Activated CD8-positive, alpha-beta memory T cell treated with anti-CD3 and anti-CD28 coated beads, Interleukin-2, amount 10 ng/mL, durations not matched to agents 7 days and 5 days (primary cell): ENCODE measurements at places on chromosomes 1 and 21. TPM values are rescaled to one million over a fixed set of nuclear protein-coding genes. Genes with fewer than 3 reads are reported as not detected.

The CSF3R gene
- not detected for total RNA-seq

DNA sequence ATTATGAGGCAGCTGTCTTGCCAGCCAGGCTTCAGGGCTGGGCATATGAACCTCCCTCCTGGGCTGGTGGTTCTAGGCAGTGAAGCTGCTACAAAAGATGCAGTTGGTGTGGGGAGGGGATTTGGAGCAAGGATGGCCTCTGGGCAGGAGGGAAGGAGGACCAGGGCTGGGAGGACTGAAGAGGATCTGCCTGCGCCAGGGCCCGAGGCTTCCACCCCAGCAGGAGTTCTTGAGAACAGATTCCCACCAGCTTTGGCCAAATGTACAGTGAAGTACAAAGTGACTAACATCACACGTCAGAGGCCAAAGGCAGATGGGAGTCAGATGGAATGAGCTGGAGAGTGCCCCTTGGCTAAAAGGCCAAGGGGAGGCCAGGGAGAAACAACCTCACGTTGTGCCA, 62.4 kb downstream of the DDX20 start:
- DNase-seq = no peak
- H3K27me3 ChIP-seq = peaks cover 9% of the 10 kb centered on the region
- no peak overlapping the region for H3K27ac ChIP-seq
- H3K36me3 ChIP-seq = no peaks in the 10 kb centered on the region

DNA sequence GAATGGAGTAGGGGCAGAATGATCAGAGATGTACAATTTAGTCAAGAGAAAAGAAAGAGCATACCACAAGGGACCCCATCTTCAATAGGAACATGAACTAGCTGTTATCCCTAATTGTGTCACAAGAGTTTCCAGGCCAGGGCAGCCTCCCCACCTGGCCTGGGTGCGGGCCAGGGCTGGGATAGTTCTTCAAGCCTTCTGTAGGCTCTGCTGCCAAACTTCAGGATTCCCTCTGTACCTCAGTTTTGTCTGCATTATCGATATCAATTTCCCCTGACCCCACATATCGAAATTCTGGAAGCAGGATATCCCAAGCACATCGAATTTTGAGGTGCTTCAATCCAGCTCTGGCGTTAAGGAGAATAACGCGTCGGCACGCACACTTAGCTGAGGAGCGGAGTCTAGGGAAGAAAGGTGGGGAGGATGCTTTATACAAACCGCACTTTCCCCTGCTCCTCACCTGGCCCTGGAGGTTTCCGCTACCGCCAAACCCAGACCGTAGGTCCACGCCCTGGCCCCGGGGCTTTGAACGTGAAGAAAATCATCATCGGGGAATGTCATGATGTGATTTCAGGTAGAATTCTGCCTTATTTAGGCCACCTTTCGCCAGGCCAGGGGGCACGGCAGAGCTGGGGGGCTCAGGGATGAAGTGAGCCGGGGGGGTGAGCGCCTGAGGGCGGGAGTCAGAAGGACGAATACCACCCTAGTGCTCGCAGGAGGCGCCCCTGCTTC, 7.4 kb downstream of the HLX start:
- no peaks in the 10 kb centered on the region for H3K36me3 ChIP-seq
- H3K27ac ChIP-seq = no peak overlapping the region
- DNase-seq = no peak
- peaks cover 67% of the 10 kb centered on the region for H3K27me3 ChIP-seq

GRCh38 chr21:29114765-29115500, 15.5 kb upstream of the MAP3K7CL start:
- no peak overlapping the region for H3K27ac ChIP-seq
- peaks cover 2% of the 10 kb centered on the region for H3K36me3 ChIP-seq
- H3K4me3 ChIP-seq = no peak overlapping the region
- no peak for DNase-seq

DNA sequence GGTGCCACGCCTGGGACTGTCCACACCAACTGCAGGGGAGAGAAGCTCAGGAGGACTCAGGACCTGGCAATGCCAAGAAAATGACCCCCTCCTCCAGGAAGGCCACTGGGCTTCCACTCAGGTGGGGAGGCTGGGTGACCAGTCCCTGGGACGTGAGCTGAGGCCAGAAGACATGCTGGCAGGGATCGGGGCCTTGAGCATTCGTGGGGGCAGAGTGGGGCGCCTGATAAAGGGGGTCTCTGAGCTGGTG, 15.3 kb upstream of the COL6A2 start:
- H3K4me1 ChIP-seq = no peaks in the 10 kb centered on the region
- no peak for DNase-seq
- peaks cover 3% of the 10 kb centered on the region for H3K27me3 ChIP-seq

DNA sequence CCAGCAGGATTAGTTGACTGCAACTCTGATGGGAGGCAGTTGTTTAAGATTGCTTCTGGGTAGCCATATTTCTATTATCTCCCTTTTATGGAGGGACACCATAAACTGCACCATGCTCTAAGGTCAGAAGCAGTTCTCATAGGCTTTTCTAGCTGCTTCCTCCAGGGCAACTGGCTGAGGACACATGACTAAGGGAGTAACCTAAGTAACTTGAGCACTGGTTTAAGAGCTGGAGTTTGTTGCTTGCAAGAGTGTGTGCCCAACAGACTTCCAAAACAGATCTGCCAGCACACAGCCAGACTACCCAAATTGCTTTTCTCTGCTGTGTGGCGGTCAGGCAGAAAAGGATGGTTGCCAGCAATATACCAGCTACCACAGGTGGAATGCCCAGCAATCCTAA, 111.2 kb upstream of the LHX8 start:
- H3K4me3 ChIP-seq = no peak overlapping the region
- DNase-seq = no peak
- H3K27me3 ChIP-seq = no peaks in the 10 kb centered on the region

GRCh38 chr1:55329091-55329490, 113.9 kb upstream of the USP24 start:
- peaks cover 20% of the 10 kb centered on the region for H3K27me3 ChIP-seq
- no peak for DNase-seq
- H3K36me3 ChIP-seq = no peaks in the 10 kb centered on the region
- H3K27ac ChIP-seq = no peak overlapping the region
- H3K4me1 ChIP-seq = peaks cover 2% of the 10 kb centered on the region

GRCh38 chr1:150109586-150109985, 40.1 kb upstream of the PLEKHO1 start:
- H3K27ac ChIP-seq = peak overlapping the region; percentile 93
- H3K4me1 ChIP-seq = peaks cover 63% of the 10 kb centered on the region
- no peaks in the 10 kb centered on the region for H3K27me3 ChIP-seq
- no peak for DNase-seq

GRCh38 chr1:54273795-54274163, 73.8 kb downstream of the MRPL37 start:
- no peak overlapping the region for H3K27ac ChIP-seq
- no peak overlapping the region for H3K4me3 ChIP-seq
- peaks cover 9% of the 10 kb centered on the region for H3K36me3 ChIP-seq

DNA sequence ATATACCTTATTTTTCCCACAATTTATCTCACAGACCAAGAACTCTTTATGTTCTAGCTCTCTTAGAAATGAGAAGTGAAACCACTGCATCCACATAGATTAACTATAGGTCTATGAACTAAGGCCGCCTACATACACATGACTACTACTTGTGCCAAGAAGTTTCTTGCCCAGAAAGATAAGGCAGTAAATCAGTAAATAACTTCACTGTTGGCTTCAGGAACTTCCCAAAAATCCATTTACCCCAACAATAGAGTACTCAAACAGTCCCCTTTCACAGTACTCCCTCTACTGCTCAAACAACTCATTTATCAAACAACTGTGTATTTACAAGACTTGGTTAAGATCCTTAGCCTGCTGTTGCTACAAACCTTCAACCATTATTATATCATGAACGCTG, 96.5 kb downstream of the NME7 start:
- H3K27me3 ChIP-seq = no peaks in the 10 kb centered on the region
- peaks cover 2% of the 10 kb centered on the region for H3K4me1 ChIP-seq
- no peak overlapping the region for H3K27ac ChIP-seq
- H3K4me3 ChIP-seq = no peak overlapping the region
- no peak for DNase-seq

GRCh38 chr21:41913230-41913629, 34.1 kb upstream of the PRDM15 start:
- H3K36me3 ChIP-seq = peaks cover 3% of the 10 kb centered on the region
- H3K4me1 ChIP-seq = no peaks in the 10 kb centered on the region
- no peak for DNase-seq
- no peak overlapping the region for H3K4me3 ChIP-seq
- no peak overlapping the region for H3K27ac ChIP-seq

- H3K36me3 ChIP-seq = no peaks in the 10 kb centered on the region
- H3K27ac ChIP-seq = no peak overlapping the region
- H3K27me3 ChIP-seq = no peaks in the 10 kb centered on the region
- H3K4me1 ChIP-seq = peaks cover 6% of the 10 kb centered on the region
- no peak for DNase-seq
- no peak overlapping the region for H3K4me3 ChIP-seq
These were observed 44.6 kb upstream of the TMEM125 start for GRCh38 chr1:43225168-43225567.

- H3K4me1 ChIP-seq = peaks cover 8% of the 10 kb centered on the region
- no peaks in the 10 kb centered on the region for H3K27me3 ChIP-seq
- peaks cover 2% of the 10 kb centered on the region for H3K36me3 ChIP-seq
- DNase-seq = peak; percentile 49
These were observed 138.4 kb downstream of the SYT2 start for GRCh38 chr1:202571719-202572339.

The SPRR2A gene
- not detected for total RNA-seq

- no peaks in the 10 kb centered on the region for H3K36me3 ChIP-seq
- DNase-seq = no peak
- peaks cover 24% of the 10 kb centered on the region for H3K27me3 ChIP-seq
- no peak overlapping the region for H3K27ac ChIP-seq
- peaks cover 9% of the 10 kb centered on the region for H3K4me1 ChIP-seq
- H3K4me3 ChIP-seq = no peak overlapping the region
These were observed 20.0 kb downstream of the CACNA1E start for GRCh38 chr1:181503171-181503810.

GRCh38 chr1:220353229-220354012, 81.2 kb upstream of the RAB3GAP2 start:
- DNase-seq = no peak
- H3K36me3 ChIP-seq = no peaks in the 10 kb centered on the region
- no peak overlapping the region for H3K4me3 ChIP-seq
- no peaks in the 10 kb centered on the region for H3K4me1 ChIP-seq
- peaks cover 14% of the 10 kb centered on the region for H3K27me3 ChIP-seq

DNA sequence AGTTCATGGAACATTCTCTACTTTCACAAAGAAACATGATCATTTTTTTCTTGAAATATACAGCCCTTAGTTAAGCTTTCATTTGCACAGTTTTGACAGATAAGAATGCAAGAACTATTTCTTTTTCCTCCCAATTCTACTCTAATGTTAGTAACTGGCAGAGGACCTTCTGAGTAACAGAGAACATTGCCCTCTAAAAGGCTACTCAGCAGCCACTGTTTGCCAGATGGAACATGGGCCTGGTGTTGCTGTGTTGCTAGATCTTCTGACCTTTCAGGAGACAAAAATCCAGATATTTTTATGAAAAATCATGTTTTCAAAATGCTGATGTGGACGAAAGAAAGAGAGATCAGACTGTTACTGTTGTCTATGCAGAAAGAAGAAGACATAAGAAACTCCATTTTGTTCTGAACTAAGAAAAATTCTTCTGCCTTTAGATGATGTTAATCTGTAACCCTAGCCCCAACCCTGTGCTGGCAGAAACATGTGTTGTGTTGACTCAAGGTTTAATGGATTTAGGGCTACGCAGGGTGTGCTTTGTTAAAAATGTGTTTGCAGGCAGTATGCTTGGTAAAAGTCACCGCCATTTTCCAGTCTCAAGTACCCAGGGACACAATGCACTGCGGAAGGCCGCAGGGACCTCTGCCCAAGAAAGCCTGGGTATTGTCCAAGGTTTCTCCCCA, 2.9 kb upstream of the PRDX6 start:
- H3K36me3 ChIP-seq = peaks cover 49% of the 10 kb centered on the region
- H3K27ac ChIP-seq = no peak overlapping the region
- peaks cover 35% of the 10 kb centered on the region for H3K4me1 ChIP-seq
- no peak overlapping the region for H3K4me3 ChIP-seq

The ZYG11A gene
- total RNA-seq = 0.23 TPM

The LRRC71 gene
- not detected for total RNA-seq

The BTBD8 gene
- 1.7 TPM for total RNA-seq

The IL20 gene
- total RNA-seq = not detected

The RHD gene
- total RNA-seq = not detected

The RAD54L gene
- 57.2 TPM for total RNA-seq

The UBE2U gene
- not detected for total RNA-seq

GRCh38 chr1:153733970-153734369, 6.1 kb downstream of the INTS3 start:
- no peaks in the 10 kb centered on the region for H3K27me3 ChIP-seq
- no peak overlapping the region for H3K27ac ChIP-seq

The ELAVL4 gene
- total RNA-seq = not detected

DNA sequence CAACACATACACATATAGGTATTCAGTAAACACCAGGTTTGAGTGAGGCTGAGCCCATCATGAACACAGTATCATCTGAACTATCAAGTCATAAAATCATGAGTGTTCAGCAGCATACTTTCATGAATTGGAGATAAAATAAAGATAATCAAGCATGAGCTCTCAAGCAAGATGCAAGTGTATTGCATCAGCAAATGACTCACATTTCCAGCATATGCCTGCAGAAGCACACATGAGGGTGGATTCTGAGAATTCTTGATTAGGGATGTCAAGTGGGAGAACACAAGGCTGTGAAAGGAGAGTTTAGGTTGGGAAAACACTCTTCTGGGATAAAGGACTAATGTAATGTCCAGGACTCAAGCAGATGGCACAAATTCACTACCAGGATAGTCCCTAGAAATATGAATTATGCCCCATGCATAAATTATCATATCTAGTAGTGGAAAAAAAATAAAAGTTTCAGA, 299.2 kb downstream of the SRGAP2C start:
- no peak overlapping the region for H3K4me3 ChIP-seq
- no peaks in the 10 kb centered on the region for H3K27me3 ChIP-seq
- H3K4me1 ChIP-seq = peaks cover 22% of the 10 kb centered on the region
- no peak for DNase-seq
- H3K36me3 ChIP-seq = peaks cover 35% of the 10 kb centered on the region
- peak overlapping the region; percentile 70 for H3K27ac ChIP-seq

DNA sequence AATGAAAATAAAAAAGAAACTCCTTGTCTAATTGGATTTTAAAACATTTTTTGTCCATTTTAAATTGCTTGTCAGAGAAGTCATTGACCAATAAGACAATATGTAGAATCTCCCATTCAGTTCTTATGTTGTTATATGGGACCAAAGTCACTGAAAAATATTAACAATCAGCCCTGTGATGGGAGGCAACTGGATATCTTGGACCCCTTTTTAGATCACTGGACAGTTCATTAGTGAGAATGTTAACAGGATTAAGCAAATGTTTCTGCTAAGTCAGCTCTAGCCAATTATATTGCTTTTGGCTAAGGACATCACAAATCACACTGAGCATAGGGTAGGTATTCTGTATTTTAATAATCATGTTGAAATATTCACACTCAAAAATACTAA, 609.1 kb upstream of the USP24 start:
- H3K4me1 ChIP-seq = no peaks in the 10 kb centered on the region
- H3K27ac ChIP-seq = no peak overlapping the region
- no peaks in the 10 kb centered on the region for H3K36me3 ChIP-seq

- DNase-seq = no peak
- no peak overlapping the region for H3K27ac ChIP-seq
- no peaks in the 10 kb centered on the region for H3K36me3 ChIP-seq
- no peak overlapping the region for H3K4me3 ChIP-seq
- H3K4me1 ChIP-seq = no peaks in the 10 kb centered on the region
These were observed 18.6 kb downstream of the NKAIN1 start for GRCh38 chr1:31221072-31221471.

GRCh38 chr21:42149656-42150473, 69.1 kb upstream of the ABCG1 start:
- no peak overlapping the region for H3K4me3 ChIP-seq
- peaks cover 8% of the 10 kb centered on the region for H3K4me1 ChIP-seq
- H3K27ac ChIP-seq = no peak overlapping the region
- H3K36me3 ChIP-seq = no peaks in the 10 kb centered on the region
